HT-29 (cell line): ENCODE measurements at places on chromosomes 1 and 21. TPM values are rescaled to one million over a fixed set of nuclear protein-coding genes. Genes with fewer than 3 reads are reported as not detected.

SUCO gene
- 13.9 and 14.2 TPM in 2 replicates for total RNA-seq

GRCh38 chr1:42219627-42220026 lies 55.1 kb upstream of the GUCA2A start:
- DNase-seq: no peak

GRCh38 chr21:34941162-34941561 lies 107.9 kb downstream of the RUNX1 start:
- DNase-seq: no peak

DNA sequence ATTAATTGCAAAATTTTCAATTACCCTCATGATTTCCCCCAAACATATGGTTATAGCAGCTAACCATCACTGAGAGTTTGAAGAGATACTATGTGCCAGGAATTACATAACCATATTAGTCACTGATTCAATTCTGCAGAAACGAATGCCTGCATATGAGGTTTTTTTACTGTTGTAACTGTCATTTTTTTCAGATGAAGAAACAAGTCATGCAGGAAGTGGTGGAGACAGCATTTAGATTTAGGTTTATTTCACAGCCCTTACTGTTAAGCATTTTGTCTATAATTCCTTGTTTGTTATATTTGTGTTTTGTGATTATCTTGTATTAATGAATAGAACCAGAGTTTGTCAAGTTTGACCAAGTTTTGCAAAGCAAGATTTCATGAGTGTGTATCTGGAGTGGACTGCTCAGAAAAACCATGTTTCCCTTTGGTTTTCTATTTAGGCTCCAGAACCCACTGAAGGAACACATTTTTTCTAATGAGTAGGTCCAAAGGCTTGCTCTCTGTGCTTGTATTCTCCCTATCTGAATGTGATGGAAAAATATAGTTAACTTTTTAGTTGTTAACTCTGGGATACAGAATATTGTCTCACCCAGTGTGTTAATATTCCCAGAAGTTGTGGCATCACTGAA lies 308.5 kb upstream of the ADAMTS5 start:
- DNase-seq: no peak

GRCh38 chr21:36668713-36669112 lies 30.2 kb upstream of the SIM2 start:
- no peak for DNase-seq

HRNR gene
- total RNA-seq: not detected in 2 replicates

DNA sequence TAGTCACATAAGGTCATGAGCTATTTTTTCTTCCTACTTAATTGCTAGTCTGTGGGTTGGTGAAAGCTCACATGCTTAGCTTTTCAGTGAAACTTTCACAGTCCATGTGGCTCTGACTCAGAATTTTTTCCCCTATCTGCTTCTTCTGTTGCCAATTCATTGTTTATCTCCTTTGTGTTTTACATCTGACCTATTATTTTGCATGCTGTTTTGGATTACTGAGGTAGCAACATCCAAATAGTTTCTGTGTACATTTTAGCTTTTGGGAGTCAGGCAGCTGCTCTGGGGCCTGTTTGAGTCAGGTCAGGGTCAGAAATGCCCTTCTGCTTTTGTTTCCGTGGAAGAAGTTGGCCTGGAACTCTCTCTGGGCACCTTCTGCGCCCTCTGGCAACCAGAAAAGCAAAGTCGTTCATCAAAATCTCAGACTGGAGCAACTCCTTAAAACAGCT lies 40.0 kb downstream of the ROR1 start:
- DNase-seq: no peak

CAPN8 gene
- total RNA-seq: 50.6 and 71.9 TPM in 2 replicates

GRCh38 chr1:12019858-12020509 lies 686 bp downstream of the MIIP start:
- DNase-seq: peak; percentile 16

DNAJC6 gene
- 0.08 and 0.10 TPM in 2 replicates for total RNA-seq

DNA sequence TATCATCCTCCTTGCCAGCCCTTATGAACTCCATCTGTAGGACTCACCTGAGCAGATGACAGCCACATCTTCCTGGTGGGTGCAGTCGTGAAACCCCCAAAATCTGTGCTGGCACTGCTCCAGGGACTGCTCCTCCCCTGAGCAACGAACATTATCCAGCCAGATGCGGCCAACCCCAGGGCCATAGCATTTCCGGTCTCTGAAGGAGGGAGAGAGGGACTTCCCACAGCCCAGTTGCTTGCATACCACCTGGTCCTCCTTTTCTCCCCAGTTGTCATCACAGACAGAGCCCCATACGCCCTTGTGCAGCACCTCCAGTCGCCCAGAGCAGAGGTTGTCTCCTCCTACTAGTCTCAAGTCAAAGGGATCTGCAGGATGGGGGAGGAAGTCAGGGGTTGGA lies 8.5 kb downstream of the CD5L start:
- DNase-seq: no peak

- no peak for DNase-seq
Observed at GRCh38 chr1:231571904-231572303, 43.4 kb downstream of the TSNAX start.

- no peak for DNase-seq
Observed at GRCh38 chr21:26070822-26071425, 99.6 kb downstream of the APP start.

DIO1 gene
- total RNA-seq: not detected in 2 replicates

DNA sequence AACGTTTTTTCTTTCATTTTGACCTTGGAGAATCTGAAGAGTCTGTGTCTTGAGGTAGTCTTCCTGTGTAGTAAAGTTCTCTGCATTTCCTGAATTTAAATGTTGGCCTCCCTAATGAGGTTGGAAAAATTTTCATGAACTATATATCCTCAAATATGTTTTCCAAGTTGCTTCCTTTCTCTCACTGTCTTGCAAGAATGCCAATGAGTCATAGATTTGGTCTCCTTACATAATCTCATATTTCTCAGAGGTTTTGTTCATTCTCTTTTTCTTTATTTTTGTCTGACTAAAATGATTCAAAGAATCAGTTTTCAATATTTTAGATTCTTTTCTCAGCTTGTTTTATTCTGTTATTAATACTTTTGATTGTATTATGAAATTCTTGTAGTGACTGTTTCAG lies 87.6 kb downstream of the DRAM2 start:
- DNase-seq: no peak

SPATA1 gene
- total RNA-seq: 1.0 and 1.3 TPM in 2 replicates

KLF17 gene
- total RNA-seq: not detected in 2 replicates

DNA sequence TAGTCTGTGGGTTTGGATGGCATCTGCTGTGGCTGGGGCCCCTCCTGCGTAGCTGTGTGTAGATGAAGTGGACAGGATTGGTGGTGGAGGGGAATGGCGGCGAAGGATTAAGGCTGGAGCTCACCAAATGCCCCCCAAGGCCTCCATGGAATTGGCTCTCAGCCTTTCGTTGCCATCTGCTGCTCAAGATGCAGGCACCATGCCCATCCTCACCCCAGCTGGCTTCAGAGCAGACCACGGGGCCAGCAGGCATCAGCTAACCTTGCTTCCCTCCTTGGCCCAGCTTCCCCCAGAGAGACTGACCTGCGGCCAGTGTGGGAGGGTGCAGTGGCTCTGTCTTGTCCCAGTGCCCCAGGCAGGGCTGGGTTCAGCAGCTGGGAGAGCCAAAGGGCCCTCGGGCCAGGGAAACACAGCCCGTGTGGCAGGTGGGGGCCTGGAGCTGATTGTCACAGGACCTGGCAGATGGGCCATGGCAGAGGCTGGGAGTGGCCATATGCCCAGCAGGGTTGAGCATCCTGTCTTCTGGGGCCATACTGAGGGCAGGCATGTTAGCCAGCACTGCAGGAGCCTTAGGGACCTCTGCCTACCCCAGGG lies 66.8 kb upstream of the ACTL8 start:
- no peak for DNase-seq

NPPB gene
- total RNA-seq: not detected in 2 replicates

DNA sequence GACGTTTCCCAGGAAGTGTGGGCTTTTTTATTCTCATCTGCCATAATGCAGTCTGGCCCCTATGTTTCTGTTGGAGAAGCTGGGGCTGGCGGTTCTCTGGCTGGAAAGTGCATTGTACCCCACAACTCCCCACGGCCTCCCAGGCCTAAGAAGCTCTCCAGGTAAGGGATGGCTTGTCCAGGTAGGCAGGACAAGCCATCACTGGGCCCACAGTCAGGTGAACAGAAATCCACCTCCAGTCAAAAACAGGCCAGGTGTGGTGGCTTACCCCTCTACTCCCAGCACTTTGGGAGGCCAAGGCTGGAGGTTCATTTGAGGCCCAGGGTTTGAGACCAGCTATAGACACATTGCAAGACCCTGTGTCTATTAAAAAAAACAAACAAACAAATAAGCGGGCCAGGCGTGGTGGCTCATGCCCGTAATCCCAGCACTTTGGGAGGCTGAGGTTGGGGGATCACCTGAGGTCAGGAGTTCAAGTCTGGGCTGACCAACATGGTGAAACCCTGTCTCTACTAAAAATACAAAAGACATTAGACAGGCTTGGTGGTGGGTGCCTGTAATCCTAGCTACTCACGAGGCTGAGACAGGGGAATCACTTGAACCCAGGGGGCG lies 3.1 kb upstream of the WNT9A start:
- no peak for DNase-seq

AUNIP gene
- 8.3 and 11.4 TPM in 2 replicates for total RNA-seq

GRCh38 chr21:43768868-43769167 lies 7.3 kb downstream of the CSTB start:
- DNase-seq: no peak

DNA sequence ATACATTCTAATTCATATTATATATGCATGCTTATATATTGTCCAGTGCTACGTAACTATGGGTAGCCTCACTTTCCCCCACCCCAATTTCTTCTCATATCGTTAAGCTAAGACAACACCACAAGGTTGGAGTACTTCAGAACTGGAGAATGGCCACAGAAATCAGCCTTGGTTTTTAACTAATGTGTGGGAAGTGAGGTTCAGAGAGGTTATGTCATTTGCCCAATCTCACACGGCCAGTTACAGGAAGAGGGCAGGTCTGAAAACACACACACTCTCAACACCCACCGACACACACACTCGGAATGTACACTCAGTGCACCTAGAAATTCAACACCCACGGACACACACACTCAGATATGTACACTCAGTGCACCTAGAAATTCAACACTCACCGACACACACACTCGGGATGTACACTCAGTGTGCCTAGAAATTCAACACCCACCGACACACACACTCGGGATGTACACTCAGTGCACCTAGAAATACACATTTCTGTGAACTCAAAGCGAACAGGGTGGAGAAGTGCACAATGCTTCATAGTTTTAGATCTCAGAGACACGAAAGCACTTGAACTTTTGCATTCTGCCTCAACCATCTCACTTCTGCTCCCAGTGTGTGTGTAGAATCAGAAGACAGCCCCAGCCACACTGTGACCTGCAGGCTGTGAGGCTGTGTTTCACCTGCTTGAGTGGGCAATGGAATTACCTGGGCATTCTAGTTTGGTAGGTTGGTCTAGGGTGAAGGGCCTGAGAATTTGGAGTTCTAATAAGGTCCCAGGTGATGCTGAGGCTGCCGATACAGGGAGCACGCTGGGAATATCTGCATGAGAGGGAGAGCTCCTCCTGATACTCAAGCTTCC lies 170.4 kb downstream of the CLIC6 start:
- DNase-seq: no peak

- DNase-seq: no peak
Observed at GRCh38 chr1:93015590-93015989, 54.3 kb upstream of the DIPK1A start.

- DNase-seq: no peak
Observed at GRCh38 chr1:1246577-1247340, at the start of gene C1QTNF12. Gene C1QTNF12, minus strand, starts transcription at chr1:1246722. Its CDS starts 32 bp downstream, at chr1:1246690.

GRCh38 chr1:50080904-50081586 lies 27.7 kb upstream of the ELAVL4 start:
- peak; percentile 43 for DNase-seq

GRCh38 chr1:32818804-32819541 lies 1.5 kb downstream of the S100PBP start:
- DNase-seq: no peak

GRCh38 chr1:159951551-159951950 lies 2.5 kb downstream of the SLAMF9 start:
- DNase-seq: no peak

DNA sequence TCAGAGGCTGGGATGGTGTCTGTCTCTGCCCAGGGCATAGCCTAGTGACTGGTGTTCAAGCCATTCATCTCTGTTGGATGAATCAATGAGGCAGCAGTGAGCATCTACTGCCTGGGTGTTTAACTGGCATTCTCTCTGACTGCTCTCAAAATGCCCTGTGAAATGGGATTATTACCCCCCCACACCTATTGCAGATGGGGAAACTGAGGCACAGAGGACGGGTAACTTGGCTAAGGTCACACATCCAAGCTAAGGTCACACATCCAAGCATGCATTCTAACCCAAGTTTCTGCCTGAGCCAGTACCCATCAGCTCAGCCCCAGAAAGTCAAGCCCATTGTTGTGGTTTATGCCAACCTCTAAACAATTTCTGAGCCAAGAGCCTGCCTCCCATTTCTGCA lies 5.0 kb downstream of the TTC39A start:
- DNase-seq: no peak

DNA sequence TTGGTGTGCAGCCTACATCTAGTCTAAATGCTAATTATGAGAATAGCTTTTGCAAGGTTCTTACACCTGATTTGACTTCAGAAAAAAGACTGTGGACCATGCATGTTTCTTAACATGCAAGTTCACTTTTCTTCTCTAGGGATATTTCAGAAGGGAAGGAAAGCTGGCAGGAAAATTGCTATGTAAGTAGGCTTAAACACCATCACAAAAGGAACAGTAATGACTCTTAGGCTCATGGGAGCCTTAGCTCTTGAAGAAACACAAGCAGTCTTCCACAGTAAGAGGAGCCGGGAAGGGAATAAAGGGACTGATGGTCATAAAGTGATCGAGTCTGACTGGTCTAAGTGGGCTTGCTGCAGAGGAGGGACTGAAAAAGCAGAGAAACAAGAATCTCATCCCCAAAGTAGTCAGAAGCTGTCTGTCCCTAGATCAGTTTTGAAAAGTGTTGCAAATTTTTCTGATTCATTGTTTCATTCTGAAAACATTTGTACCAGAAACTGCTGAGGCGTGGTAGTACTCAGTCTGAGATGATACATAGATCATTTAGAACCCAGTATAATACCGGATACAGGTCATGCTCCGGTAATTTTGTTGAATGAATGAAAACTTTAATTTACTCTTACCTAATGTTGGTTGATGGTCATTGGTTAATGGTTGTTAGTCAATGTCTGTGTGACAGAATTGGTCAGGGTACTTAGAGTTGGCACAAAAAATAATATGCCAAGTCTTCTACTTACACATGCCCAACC lies 40.9 kb downstream of the SMYD2 start:
- DNase-seq: no peak

DNA sequence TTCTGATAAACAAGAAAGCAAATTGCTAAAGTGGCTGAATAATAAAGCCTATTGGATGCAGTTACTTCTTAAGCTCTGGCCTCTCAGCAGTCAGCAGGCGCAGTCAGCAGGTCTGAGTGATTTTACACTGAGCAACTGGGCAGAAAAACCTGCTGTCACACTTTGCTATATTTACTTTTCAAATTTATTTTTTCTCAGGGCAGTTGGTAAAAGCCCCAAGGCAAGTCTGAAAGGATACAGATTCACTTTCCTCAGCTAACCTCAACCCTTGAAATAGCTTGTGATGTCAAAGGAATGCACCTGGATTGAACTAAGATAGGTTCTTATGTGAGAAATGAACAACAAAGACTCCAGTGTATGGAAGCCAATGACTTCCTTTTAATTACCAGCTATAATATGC lies 34.0 kb downstream of the ATP5PF start:
- no peak for DNase-seq

PFKFB2 gene
- 11.6 and 13.9 TPM in 2 replicates for total RNA-seq
